ENCODE measurements at places on chromosomes 3 and 15. TPM values are rescaled to one million over a fixed set of nuclear protein-coding genes. Genes with fewer than 3 reads are reported as not detected.

DNA sequence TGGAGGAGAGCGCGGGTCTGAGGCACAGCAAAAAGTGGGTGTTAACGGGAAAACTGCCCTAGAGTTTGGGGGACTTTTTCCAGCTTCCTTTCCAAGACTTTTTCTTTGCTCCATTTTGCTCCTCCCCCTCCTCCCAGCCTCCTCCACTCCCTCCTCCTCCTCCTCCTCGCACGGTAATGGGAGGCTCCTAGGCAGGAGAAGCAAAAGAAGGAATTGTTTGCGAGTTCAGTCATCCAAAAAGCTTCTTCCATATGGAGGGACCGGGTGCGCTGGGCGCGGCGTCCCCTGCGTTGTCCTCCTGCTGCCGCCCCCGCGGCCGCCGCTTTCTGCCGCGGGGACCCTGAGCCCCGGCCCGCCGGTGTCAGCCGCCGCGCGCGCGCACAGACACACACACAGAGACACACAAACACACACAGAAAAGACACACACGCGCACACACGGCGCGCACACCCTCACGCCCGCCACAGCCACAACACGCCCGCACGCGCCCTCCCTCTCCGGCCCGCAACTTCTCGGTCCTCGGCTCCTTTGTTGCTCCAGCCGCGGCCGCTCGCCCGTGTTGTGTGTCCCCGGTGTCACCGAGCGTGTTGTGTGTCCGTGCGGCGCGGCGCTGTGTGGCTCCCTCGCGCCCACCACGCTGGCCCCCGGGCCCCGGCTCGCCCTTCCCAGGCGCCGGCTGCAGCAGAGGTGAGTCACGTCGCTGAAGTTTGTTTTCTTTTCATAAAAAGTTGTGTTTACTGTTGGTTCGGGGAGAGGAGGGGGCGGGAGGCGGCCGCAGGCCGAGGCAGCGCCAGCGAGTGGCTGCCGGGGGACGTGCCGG lies at the start of gene BOC:
Gene BOC, plus strand, starts transcription at position 228 of the 820 bp plus-strand sequence. CDS start 38,246 bp downstream, outside the sequence.
- DNase-seq, result no peak

GRCh38 chr15:82540984-82541431 lies 751 bp upstream of the RPS17 start:
- no peak for DNase-seq

DNA sequence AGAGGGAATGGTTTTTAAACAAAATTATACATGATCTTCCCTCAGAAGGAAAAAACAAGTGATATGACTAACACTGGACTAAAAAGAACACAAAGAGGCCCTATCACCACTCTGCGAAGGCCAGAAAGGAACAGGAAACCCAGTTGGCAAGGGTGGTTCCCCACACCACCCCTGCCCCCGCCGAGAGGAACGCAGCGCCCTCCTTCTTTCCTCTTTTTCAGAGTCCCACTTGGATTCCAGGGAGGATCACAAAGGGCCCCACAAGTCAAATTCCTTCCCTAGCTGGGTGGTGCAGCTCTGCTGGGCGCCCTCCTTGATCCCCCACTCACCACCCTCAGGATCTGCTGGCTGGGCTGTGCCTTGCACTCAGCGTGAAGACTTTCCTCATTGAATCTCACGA lies 29.8 kb downstream of the PLA1A start:
- DNase-seq, result no peak

DNA sequence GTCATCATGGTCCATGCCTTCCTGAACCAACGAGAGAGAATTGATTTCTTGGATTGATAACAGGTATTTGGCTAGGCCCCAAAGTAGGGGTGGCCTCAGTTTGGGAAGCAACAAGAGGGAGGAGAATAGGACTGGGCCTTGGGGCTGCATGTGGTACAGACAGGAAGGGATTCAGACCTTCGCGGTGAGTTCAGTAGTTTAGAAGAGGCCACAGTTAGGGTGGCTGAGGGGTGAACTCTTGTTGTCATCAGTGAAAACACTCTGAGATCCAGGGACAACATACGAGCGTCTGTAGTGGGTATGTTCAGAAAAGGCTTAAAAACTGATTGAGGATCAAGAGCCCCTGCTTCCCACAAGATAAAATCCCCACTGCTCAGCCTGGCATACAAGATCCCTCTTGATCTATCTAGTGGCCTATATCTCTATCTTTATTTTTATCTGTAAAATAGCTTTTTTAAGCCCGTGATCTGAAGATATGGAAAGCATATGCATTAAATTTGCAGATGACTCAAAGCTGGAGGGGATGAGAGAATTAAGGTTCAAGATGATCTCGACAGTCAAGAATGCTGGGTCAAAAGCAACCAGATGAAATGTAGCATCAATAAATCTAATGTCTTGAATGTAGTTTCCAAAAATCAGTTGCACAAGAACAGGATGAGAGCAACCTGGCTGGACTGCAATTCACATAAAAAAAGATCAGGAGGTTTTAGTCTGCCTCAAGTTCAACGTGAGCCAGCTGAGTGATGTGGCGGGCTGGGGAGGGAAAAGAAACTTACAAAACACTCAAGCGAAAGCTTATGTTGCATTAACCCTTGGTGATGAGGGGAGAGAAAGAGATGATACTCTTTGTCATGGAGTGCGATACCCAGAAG lies 221.1 kb upstream of the TLE3 start:
- peak; percentile 28 for DNase-seq

DNA sequence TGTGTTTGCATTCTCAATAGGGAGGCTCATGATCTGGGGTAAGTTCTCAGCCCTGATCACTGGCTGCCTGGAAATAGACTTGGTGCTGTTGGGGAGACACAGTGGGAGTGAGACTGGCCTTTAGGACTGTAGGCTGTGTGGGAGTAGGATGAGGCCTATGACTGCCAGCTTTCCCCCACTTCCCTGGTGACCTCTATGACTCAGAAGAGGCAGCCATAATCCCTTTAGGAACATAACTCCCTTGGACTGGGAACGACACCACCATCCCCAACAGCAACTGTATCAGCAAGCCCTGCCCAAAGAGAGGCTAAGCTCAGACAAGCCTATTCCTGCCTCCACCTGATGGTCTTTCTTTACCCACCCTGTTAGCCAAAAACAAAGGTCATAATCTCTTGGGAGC lies 91.3 kb downstream of the SUCNR1 start:
- DNase-seq, result no peak

GRCh38 chr3:108461661-108462111 lies 48.7 kb downstream of the MYH15 start:
- DNase-seq, result no peak

DNA sequence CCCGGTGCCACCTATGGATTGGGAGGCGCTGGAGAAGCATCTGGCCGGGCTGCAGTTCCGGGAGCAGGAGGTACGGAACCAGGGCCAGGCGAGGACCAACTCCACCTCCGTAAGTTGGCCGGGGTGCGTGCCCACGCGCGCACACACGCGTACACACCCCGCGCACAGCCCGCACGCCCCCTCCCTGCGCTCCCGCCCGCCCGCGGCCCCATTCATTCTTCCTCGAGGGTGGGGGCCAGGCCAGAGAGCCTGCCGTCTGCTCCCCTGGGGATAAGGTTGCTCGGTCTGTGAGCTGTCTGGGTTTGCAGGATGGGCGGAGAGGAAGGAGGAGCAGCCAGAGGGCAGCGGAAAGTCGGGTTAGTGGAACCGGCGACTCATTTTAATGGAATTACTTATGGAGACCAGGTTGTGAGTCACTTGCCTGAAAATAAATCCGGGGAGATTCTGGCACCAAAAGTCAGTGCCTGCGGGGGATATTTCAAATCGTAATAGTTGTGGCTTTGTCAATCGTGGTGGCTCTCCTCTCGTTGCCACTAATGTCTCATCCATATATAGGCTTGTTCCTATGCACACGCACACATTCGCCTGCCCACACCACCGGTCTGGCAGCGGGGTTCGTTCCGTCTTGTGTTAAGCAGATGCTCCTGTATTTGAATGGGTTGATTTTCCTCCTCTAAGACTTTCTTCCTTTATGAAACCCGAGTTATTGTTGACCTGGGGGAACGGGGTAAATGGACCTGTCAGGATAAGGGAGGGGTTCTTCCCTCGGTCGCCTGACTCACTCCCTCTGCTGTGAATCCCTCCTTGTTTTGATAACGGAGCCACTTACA lies 223.4 kb upstream of the IL12A start:
- peak; percentile 93 for DNase-seq

DNA sequence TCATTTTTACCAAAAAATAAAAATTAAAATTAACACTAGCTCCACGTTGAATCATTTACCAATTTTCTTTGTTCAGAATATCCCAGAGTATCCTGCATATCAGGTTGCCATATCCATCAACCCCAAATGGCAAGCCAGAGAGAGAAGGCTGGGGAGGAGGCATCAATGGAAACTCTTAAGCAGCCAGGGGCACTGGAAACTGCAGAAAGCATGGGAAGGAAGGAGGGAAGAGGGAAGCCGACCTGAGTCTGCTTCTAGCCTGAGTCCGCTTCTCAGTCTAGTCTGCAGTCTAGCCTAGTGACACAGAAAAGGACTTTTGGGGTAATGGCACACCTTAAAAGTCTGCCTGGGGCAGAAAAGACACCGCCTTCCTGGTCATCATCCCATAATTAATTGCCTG lies 1.6 kb upstream of the MTHFS start:
- DNase-seq, result no peak

GRCh38 chr3:10702961-10703740 lies 112.9 kb upstream of the SLC6A11 start:
- no peak for DNase-seq

DNA sequence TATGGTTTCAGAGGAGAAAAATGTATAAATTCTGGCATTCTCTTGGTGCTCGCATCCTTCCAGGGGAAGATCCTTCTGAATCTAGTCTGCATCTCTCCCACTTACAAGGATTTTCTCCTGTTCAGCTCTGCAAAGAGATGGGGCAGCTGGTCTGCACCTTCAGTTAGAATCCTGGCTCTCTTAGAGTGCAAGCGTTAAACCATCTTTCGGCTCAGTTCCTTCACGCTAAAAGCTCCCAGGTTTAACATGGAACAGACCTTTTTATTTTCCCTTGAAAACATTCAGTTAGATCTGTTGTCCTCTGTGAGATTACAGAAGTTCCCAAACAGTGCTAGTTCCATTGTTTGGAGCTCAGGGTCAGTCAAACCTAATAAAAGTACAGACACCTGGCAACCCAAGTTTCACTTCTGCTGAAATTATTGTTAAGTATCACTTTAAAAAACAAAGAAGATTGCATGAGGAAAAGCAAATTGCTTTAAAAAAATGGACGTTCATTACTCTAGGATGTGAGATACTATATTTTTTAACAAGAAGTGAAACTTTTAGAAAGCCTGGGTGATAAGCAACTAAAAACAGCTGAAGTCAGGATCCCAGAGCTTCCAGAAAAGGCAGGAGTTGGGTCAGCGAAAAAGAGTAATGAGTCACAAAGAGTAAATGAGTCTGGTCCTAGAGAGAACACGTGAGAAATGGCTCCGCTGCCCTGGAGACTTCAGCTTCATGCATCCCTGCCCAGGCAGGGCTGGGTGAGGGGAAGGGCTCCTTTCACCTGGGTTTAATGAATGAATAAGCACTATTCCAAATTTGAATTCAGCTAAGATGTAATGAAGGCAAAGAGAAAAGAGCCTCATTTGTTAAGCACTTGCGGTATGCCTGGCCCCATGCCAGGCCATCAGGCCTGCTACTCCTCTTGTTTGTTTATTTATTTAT lies 63.3 kb downstream of the ABTB1 start:
- no peak for DNase-seq

DNA sequence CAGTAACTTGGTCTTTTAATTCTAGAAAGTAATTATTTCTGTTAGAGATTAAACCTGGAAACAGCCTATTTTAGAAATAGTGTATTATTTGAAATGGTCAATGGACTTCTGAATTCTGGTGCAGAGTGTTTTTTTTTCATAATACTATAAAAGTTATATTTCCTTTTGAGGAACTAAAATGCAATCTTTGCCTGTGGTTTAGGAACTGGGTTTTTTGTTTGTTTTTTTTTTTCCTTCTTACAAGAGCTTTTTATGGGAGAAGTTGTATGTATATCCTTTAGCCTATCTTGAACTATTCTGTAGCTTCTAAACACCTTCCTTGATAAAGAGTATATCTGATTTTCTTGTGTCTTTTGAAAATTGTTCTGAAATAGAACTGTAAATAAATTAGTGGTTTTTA lies 88.3 kb downstream of the ARIH1 start:
- DNase-seq, result no peak

GRCh38 chr3:64229903-64230302 lies 4.6 kb upstream of the PRICKLE2 start:
- DNase-seq, result no peak

- no peak for DNase-seq
Observed at GRCh38 chr3:127663151-127663550, 9.6 kb upstream of the ABTB1 start.

DNA sequence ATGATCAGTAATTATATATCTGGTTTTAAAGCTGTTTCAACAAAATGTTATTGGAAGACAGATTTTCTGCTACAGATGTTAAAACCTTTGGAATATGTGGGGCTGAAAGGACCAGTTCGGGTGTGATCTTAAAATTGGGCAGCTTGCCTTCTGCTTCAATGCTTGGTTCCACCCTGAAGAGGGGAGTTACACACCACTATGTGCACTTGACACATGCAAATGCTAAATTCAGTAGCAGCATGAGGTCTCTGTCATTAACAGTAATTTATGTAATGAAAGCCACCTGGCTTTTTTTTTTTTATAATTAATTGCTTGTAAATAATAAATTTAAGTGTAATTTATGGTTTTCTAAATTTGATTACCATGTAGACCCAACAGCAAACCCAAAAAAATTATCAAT lies 24.6 kb downstream of the CDIN1 start:
- no peak for DNase-seq

GRCh38 chr3:189589179-189589569 lies 42.0 kb upstream of the TP63 start:
- no peak for DNase-seq

DNA sequence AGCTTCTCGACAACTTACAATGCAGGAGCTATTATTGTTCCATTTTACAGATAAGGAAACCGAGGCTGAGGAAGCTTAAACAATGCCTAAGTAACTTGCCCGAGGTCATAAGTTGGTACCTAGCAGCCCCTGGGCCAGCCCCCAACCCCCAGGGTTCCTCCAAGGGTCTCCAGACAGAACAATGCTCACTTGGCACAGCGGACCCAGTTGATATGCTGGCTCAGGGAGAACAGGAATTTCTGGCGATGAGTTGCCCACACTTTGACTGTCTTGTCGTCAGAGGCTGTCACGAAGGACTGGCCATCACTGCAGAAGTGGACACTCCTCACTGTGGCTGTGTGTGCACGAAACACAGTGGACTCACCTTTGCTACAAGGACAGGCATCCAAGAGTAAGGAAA lies 5.2 kb downstream of the POC1A start:
- no peak for DNase-seq

- no peak for DNase-seq
Observed at GRCh38 chr15:97687654-97688053, 272.8 kb upstream of the ARRDC4 start.

GRCh38 chr3:164208821-164209220 lies 869.5 kb downstream of the SI start:
- DNase-seq, result no peak

- no peak for DNase-seq
Observed at GRCh38 chr3:55218577-55218976, 268.5 kb downstream of the WNT5A start.

GRCh38 chr3:108219336-108219735 lies 2.9 kb downstream of the IFT57 start:
- DNase-seq, result no peak

Gene IQCF5
- not detected for total RNA-seq

Gene SLC28A2
- not detected for total RNA-seq

Gene UBL7
- total RNA-seq, result 68.2 TPM

Data from right atrium auricular region (tissue), 2 donors.